ENCODE measurements at places on chromosomes 11 and 22.

GRCh38 chr11:117575856-117576255 lies 221.2 kb downstream of the DSCAML1 start:
- DNase-seq: no peak

- no peak for DNase-seq
Measured at GRCh38 chr22:45726081-45726480, 54.4 kb downstream of the ATXN10 start.

GRCh38 chr11:43941257-43941994 lies 1.0 kb upstream of the C11orf96 start:
- DNase-seq: no peak

- no peak for DNase-seq
Measured at GRCh38 chr22:36816636-36817524, at the start of gene PVALB. TSS of gene PVALB (minus strand) at chr22:36817035. CDS start at chr22:36817005, 30 bp downstream.

GRCh38 chr11:73478737-73479347 lies 102.6 kb downstream of the RELT start:
- DNase-seq: no peak

DNA sequence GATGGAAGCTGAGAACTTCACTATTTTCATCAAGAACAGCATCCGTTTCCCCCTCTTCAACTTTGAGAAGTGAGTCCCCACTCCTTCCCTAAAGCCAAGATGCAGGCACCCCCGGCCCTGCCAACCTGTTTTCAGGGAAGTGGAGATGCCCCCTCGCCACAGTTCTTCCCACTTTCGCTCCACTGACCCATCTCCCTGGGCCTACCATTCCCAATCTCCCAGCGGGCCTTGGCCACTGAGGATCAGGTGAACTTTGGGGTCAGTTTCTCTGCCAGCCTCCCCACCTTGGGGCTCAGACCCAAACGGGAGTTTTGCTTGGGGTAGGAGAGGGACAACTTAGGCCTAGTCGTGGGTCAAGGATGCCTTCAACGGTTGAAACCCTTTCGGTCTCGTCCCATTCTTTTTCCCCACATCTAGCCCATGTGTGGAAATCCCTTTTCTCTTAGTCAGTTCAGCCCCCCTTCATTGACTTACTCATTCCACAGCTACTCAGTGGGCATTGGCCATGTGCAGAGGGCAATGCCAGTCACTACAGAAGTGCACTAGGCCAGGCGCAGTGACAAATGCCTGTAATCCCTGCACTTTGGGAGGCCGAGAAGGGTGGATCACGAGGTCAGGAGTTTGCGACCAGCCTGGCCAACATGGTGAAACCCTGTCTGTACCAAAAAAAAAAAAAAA lies 10.6 kb downstream of the P2RX3 start:
- no peak for DNase-seq

- no peak for DNase-seq
Measured at GRCh38 chr22:43293655-43294392, 49.3 kb downstream of the SCUBE1 start.

DNA sequence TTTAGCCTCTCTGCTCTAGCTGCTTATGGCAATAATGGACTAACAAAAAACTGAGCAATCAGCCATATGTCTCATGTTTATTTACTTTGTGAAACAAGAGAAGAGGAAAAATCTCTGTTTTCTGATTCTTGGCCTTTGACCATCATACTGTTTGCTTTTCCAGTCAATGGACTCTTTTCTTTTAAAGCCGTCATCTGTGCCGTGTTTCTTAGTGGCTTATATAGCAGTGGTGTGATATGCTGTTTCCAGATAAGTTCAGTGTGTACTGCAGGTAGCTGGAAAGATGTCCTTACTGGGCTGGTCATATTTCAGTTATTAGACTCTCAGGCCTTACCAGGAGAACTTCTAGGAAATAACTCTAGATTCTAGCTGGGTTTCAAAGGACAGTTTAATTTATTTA lies 33.6 kb upstream of the TECTA start:
- no peak for DNase-seq

DNA sequence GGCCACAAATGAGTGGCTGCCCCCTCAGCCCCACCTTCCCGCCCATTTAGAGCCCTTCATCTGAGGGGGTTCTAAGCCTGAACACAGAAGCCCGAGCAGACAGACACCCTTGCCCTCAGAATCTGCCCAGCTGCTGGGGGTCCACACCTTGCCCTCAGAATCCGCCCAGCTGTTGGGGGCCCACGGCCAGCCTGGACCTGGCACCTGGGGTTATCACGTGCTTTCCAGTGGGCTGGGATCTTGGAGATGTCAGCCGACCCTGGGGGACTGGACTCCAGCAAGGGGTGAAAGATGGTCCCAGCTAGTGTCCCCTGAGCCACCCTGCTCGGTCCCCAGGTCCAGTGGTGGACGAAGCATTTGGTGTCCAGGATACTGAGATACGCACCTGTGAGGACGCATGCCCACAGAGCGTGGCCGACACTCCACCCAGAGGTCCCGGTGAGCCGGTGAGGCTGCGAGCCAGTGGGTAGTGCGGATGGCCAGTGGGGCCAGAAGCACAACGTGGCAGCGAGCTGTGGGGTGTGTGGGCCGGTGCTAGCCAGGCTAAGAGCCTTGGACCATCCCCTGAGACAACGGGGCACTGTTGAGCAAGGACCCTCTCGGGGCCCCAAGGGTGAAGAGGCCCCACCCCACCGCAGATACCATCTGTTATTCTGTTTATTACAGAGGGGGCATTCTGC lies 3.1 kb upstream of the CTSD start:
- no peak for DNase-seq

GRCh38 chr22:24727218-24727851 lies 47.2 kb downstream of the PIWIL3 start:
- DNase-seq: no peak

DNA sequence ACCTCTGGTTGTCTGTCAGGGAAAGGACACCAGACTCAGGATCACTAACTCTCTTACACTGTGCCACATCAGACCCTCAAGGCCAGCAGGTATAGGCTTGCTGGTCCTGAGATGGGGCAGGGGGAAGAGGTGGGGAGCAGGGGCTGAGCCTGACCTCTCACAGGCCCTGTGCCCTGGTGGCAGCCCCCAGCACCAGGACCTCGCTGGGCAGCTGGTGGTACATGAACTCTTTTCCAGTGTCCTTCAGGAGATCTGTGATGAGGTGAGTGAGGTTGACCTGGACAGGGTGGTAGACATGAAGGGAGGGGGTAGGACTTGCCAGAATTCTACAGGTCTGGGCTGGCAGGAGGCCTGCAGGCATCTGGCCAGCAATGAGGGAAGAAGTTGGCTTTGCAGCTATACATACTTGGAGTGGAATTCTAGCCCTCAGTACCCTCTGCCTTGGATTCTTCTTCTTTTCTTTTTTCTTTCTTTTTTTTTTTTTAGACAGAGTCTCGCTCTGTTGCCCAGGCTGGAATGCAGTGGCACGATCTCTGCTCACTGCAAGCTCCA lies 1.4 kb downstream of the NUDT22 start:
- no peak for DNase-seq

DNA sequence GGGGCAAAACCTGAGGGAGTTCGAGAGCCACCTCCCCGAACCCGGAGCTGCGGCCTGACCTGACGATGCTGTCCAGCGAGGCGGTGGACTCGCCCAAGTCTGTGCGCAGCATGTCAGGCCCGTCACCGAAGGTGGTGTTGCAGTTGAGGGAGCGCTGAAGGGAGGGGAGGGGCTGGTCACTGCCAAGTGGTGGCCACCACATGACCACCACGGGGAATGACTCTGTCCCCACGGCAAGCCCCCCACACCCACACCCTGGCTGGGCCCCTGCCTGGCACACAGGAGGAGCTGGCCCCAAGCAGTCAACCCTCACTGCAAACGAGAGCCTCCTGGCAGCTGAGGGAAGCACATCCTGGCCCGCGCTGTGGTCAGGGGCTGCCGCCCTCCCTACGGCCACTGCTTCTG lies 30.8 kb downstream of the TRMU start:
- DNase-seq: no peak

GRCh38 chr11:71563406-71563805 lies 2.0 kb upstream of the KRTAP5-10 start:
- DNase-seq: peak; percentile 8

GRCh38 chr11:60925868-60926267 lies 1.6 kb downstream of the TMEM132A start:
- DNase-seq: no peak

- DNase-seq: no peak
Measured at GRCh38 chr11:112523477-112523876, 262.8 kb upstream of the PLET1 start.

- no peak for DNase-seq
Measured at GRCh38 chr11:126669416-126669815, 313.9 kb downstream of the ST3GAL4 start.

- no peak for DNase-seq
Measured at GRCh38 chr11:36238036-36238631, 51.1 kb downstream of the COMMD9 start.

GRCh38 chr11:78941226-78941851 lies 366.7 kb upstream of the NARS2 start:
- no peak for DNase-seq

DNA sequence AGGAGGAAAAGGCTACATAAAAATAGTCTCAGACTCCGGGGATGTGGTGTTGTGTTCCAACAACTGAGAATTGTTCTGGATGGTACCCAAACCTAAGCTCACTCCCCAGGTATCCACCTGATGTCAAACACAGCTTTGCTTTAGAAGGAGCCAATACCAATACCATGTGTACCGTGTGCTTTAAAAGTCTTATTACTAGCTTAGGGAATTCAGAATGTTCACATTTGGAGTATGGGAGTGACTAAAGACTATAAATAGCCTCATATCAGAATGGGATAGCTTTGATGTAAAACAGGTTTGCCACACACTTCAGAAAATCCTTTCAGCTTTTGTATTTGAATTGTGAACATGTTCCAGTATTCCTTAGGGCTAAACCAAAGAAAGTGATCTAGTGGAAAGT lies 248.7 kb upstream of the ARHGAP42 start:
- no peak for DNase-seq

DNA sequence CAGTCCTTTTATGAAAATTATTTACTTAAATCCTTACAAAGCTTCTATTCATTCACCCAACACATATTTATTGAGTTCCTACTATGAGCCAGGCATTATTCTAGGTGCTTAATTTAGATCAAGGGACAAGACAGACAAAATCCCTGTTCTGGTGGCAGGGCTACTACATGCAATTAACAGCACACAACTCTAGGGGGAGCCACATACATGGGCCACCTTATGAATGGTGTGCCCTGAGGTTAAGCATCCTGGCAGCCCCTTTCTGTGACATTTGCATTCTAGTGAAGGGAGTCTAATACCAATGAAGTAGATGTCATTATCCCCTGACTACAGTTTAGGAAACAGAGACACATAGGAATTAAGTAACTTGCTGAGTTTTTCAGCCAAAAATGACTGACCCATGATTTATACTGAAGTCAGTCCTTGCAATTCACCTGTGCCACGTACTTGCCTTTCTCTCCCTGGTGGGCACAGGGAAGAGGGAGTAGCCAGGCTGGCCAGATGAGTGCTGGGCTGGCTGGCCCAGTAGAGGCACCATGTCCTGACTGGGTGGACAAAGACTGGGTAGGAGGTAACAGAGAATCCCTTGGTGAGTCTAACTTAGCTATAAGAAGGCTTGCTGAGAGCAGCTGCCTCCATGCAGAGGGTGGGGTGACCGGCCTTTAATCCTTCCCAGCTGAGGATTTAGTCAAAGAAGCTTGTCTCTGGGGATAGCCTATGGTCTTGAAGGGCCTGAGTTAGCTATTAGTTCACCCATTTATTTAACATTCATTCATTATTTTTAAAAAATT lies 52.0 kb upstream of the ELF5 start:
- DNase-seq: no peak

DNA sequence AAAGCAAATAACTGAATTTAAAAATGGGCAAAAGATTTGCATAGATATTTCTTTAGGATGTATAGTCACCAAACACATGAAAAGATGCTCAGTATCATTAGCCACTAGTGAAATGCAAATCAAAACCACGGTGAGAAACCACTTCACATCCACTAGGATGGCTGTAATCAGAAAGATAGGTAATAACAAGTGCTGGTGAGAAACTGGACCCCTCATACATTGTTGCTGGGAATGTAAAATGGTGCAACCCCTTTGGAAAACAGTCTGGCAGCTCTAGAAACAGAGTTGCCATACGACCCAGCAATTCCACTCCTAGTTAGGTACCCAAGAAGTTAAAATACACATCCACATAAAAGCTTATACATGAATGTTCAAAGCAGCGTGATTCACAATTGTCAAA lies 16.3 kb downstream of the RPUSD4 start:
- no peak for DNase-seq

GRCh38 chr11:102239911-102240310 lies 77.4 kb upstream of the BIRC3 start:
- DNase-seq: no peak

- DNase-seq: no peak
Measured at GRCh38 chr11:60116996-60117790, 28.7 kb downstream of the MS4A2 start.

- DNase-seq: no peak
Measured at GRCh38 chr11:130513132-130513531, 64.7 kb downstream of the ADAMTS15 start.

GRCh38 chr22:46761539-46762237 lies 762 bp upstream of the TBC1D22A start:
- no peak for DNase-seq

- DNase-seq: peak; percentile 35
Measured at GRCh38 chr11:61587541-61587941, 6.7 kb upstream of the SYT7 start.

- DNase-seq: no peak
Measured at GRCh38 chr11:23310276-23310675, 450.0 kb upstream of the CCDC179 start.

DNA sequence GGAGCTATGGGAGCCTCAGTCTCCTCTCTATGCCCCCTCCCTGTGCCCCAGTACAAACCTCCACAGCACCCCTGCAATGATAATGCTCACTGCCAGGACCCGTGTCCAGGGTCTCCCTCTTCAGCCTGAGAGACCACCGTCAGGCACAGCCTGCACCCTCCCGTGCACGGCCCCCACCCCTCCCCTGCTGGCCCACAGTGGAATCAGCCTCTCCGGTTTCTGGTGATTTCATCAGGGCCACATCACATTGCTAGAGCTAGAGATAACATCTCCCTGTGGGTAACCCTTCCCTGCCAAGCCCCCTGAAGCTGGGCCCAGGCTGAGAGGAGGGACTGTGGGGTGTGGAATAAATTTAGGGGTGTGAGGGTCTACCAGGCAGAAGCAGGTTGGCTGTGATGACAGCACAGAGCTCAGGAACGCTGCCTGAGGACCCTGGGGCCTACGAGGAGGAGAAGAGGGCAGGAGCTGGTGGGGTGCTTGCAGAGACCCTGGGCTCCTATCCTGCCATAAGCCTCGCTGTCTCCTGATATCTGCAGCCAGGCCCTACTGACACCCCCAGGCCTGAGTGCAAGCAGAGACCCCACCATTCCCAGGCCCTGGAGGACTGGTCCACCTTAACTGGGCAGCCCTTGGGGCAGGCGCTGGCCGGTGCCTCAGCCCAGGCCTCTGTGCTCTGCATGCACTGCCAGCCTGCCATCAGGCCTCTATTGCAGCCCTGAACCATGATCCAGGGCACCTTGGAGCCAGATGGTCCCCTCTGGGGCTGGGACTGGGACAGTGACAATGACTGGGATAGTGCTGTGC lies at the start of gene KLHDC7B:
TSS of gene KLHDC7B (plus strand) at position 378 of the 804 bp plus-strand sequence. CDS start at position 723, 345 bp downstream.
- DNase-seq: peak; percentile 36

DNA sequence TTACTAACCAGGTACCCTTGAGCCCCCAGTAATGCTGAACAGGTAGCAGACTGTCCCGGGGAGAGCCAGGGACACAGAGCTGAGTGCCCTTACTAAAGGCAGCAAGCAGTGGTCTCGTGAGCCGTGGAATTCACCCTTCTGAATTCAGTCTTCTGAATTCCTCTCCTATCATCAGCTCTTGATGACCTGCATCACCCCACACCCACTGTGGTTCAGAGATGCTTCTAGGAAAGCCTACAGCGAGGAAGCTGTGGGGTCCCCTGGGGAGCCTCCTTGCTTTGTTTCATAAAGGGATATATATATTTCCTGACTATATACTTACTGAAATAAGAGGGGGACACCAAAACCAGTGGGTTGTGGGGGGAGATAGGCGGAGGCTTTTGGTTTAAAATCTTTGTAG lies 2.6 kb downstream of the SPATA19 start:
- DNase-seq: no peak

All from stimulated activated CD4-positive, alpha-beta T cell treated with anti-CD3 and anti-CD28 coated beads, Interleukin-4, amount 100 ng/mL, for 24 hours (primary cell).